ENCODE measurements at places on chromosomes 1 and 21.

GRCh38 chr1:70415882-70416281 is 4.8 kb downstream of the CTH start:
- DNase-seq, result no peak

DNA sequence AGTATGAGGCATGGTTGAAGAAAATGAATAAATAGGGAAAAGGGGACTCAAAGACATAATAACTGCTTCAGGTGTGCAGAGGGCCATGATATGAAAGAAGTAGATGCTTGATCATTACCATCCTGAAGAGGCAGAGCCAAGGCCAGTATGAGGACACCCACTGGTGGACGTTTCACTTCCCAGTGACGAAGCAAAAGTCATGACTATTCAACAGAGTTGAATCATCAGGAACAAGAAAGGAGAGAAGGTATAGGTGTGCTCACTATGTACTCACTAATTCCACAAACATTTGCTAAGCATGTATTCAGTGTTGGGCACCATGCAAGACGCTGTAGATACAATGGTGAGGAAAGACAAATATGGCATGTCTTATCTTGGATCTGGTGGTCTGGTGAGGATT is 319.2 kb upstream of the RUNX1 start:
- DNase-seq, result no peak

- DNase-seq, result no peak
These were observed 31.4 kb downstream of the KCND3 start for GRCh38 chr1:111958075-111958474.

GRCh38 chr1:162633081-162633762 is 958 bp downstream of the DDR2 start:
- no peak for DNase-seq

GRCh38 chr1:247089616-247090375 is 11.2 kb upstream of the ZNF670 start:
- no peak for DNase-seq

DNA sequence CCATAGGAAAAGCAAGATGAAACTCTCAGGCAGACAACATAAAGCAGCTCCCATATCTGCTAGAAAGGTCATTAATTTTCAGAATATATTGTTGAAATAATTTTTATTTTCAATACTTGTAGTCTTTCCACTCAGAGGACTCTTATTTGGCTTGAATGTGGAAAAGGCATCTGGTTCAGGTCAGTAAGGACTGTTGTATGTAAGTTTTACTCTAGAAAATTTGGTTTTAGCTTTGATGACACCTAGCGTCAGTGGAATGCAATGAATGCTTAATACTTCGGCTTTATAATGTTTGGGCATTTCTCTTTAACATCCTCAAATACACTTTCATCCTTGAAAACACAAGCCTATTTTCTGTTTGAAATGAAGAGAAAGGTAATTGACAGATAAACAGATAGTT is 63.3 kb downstream of the LRRC40 start:
- no peak for DNase-seq
